ENCODE measurements at places on chromosomes 5 and 9. TPM values are rescaled to one million over a fixed set of nuclear protein-coding genes. Genes with fewer than 3 reads are reported as not detected.

Gene MEGF10
- not detected for total RNA-seq

Gene CTNND2
- total RNA-seq: not detected

Gene PCDHGC3
- not detected for total RNA-seq

Gene SLC34A3
- not detected for total RNA-seq

Gene SERF1A
- 17.1 TPM for total RNA-seq

Gene PCDHB13
- not detected for total RNA-seq

Gene NUTM2G
- total RNA-seq: not detected

Gene C5orf58
- not detected for total RNA-seq

Gene CCDC180
- 17.8 TPM for total RNA-seq

Gene FNIP1
- total RNA-seq: 35.2 TPM

Gene IL9
- not detected for total RNA-seq

Gene GRIA1
- not detected for total RNA-seq

Gene TIGD6
- 6.0 TPM for total RNA-seq

Gene SRA1
- 27.8 TPM for total RNA-seq

Gene CHSY3
- not detected for total RNA-seq

Gene FCN2
- not detected for total RNA-seq

Gene OBP2A
- total RNA-seq: not detected

Gene GNA14
- total RNA-seq: not detected

Gene SPATA9
- total RNA-seq: not detected
